ENCODE measurements at places on chromosomes 16 and 17. TPM values are rescaled to one million over a fixed set of nuclear protein-coding genes. Genes with fewer than 3 reads are reported as not detected.

- no peak overlapping the region for H3K27ac ChIP-seq
- H3K27me3 ChIP-seq = no peaks in the 10 kb centered on the region
- H3K36me3 ChIP-seq = no peaks in the 10 kb centered on the region
- DNase-seq = no peak
- no peak overlapping the region for H3K4me3 ChIP-seq
- peaks cover 20% of the 10 kb centered on the region for H3K4me1 ChIP-seq
These were observed 107.9 kb downstream of the WSCD1 start for GRCh38 chr17:6177941-6178694.

Gene KRTAP2-1
- total RNA-seq = not detected

Gene RANGRF
- total RNA-seq = 48.5 TPM

DNA sequence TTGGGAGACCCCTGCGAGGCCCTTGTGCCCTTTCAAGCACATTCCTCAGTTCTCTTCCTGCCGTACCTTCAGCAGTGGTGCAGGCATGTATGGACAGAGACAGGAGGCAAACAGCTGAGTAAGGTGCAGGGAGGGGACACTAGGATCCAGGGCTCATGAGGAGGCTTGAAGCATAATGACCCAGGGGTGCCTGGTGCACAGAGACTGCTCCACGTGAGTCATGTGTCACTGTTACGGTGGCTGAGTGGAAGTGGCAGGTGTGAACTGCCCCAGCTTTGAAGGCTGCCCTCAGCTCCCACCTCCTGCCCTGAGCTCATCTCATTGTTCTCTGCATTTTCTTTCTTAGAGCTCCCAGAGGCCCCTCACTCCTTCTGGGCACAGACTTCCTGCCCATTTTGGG is 124.8 kb downstream of the NTN1 start:
- no peaks in the 10 kb centered on the region for H3K27me3 ChIP-seq
- H3K36me3 ChIP-seq = no peaks in the 10 kb centered on the region
- peaks cover 24% of the 10 kb centered on the region for H3K4me1 ChIP-seq
- no peak for DNase-seq
